Pancreas (tissue), 10 donors: ENCODE measurements at places on chromosomes 11 and 22.

DNA sequence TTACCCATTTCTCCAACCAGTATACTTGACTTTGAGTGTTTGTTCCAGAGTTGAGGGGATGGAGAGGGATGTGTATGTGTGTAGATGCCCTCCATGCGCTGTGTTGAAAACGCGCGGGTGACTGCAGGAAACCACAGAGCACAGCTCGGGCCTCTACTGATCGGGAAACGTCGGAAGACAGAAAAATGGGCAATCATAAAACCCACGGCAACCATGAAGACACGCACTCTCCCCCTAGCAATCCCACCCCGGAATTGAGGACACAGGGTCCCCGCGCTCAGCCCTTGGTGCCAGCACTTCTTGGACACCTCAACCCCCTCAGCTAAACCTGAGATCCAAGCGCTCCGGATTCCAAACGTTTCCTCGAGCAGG lies 251 bp upstream of the UQCC3 start:
- DNase-seq: no peak

DNA sequence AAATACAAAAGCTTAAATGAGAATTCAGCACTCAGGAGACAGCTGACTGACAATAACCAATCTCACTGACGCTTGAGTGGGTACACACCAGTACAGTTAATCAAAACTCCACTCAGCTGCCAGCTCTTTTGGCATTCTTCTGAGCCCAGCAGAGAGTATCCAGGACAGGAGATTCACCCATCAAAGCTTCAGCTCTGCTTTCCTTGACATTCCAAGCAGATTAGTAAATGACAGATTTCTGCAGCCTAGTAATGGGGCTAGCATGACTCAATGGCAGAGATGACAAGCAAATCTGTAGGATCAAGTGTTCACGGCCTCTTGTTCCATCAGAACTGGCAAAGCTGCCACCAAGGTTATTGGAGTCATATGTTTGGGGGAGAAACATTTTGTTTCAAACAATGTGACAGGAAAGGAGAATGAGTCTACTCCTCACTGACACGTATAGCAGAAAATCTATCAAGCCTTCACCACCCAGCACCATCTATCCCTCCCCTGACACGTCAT lies 420.0 kb downstream of the DYNC2H1 start:
- DNase-seq: no peak

DNA sequence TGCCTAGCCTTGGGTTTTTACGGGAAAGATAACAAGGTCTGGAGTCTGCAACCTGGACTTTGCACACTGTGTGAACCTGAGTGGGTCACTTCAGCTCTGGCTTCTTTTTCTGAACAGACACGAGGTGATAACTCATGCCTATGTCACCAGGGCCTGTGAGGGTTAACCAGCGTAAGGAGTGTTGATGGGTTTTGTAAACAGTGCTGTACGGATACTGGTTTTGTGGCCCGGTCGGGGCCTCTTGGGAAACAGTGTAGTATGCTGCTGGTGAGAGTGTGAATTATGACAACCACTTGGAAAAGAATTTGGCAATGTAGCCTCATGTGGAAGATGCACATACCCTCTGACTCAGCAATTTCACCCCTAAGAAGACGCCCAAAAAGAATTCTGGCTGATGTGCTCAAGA lies 266.8 kb downstream of the MN1 start:
- DNase-seq: no peak

- no peak for DNase-seq
These were observed 103.6 kb downstream of the MTNR1B start for GRCh38 chr11:93073026-93073425.

DNA sequence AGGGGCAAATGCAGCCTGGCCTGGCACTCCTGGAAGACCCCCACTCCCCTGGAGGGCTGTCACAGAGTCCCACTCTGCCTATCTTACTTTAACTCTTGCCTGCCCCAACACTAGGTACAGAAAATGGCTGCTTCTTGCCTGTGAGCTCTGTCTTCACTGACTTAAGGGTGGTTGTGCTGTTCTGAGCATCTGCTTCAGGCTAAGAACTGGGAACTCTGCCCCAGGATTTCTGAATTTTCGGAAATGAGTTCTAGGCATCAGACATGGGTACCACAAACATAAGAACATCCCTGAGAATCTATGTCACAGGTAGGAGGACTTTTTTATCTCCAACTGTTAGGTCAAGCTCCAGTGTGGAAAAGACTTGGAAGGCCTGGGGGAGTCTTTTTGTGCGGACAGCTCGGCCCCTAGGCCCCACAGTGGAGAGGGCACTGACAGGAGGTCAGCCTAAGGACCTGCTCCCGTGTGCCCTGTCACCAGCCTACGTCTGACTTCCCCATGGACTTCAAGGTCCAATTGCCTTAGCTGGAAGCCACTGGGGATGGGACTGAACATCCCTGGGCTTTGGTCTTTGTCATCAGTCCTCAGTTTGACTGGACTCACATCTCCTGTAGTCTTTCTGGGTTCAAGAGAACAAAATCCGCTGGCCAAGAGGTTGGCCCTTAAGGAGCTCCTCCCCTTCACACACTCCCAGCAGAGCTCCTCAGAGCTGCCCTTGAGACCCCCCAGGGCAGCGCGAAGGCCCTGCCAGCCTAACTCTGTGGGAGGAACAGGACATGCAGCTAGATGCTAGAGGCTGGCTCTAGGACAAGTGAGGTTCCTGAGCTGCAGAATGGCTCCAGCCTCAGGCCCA lies 31.9 kb downstream of the PPP2R1B start:
- no peak for DNase-seq

- DNase-seq: no peak
These were observed 45.7 kb downstream of the PACS1 start for GRCh38 chr11:66115638-66116301.

- peak; percentile 88 for DNase-seq
These were observed 10.4 kb upstream of the C1QTNF6 start for GRCh38 chr22:37198258-37199102.

- DNase-seq: no peak
These were observed 24.9 kb downstream of the LRRC10B start for GRCh38 chr11:61533401-61533800.

- no peak for DNase-seq
These were observed 45.8 kb downstream of the OSBPL5 start for GRCh38 chr11:3119141-3119821.

GRCh38 chr11:7537265-7537664 lies 23.5 kb downstream of the PPFIBP2 start:
- DNase-seq: no peak

- no peak for DNase-seq
These were observed 2392.1 kb upstream of the RAG2 start for GRCh38 chr11:38990139-38990538.

DNA sequence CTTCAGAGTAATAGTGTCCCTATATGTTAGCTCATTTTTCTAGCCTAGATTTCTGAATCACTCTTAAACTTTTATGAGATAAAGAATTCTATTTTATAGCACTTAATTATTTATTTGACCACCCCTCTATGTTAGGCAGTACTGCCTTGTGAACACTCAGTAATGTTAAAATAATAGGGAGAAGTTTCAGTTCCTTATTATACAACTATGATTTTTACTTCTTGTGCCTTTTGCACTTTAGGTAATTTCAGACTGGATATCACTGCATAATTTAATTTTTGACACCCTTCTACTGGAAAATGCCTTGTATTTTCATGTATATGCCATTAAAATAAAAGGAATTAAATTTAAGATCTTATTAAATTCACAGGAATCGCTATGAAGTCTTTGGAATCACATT lies 3.1 kb downstream of the BCO2 start:
- DNase-seq: no peak

GRCh38 chr11:36035454-36035853 lies 91.6 kb downstream of the LDLRAD3 start:
- DNase-seq: no peak

DNA sequence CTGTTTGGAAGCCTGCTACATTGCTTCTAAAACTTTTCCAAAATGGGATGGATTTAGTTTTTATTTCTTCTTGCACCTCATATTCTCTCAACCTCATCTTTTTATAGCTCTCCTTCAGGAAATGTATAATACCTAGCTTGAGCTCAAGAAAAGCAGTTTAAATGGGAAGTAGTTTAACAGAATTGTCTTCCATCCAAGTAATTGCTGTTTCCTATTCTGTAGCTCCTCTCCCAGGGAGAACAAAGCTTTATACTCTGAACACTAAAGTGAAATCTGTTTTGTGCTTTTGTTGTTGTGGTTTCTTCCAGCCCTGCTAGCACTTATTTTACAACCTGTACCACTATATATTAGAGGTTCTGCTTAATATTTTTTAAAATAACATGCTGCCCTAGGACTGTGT lies 83.2 kb upstream of the HORMAD2 start:
- no peak for DNase-seq
